DMS 273 treated with DMSO at 0.1 percent for 48 hours (cell line): ENCODE measurements at places on chromosomes 4 and X.

DNA sequence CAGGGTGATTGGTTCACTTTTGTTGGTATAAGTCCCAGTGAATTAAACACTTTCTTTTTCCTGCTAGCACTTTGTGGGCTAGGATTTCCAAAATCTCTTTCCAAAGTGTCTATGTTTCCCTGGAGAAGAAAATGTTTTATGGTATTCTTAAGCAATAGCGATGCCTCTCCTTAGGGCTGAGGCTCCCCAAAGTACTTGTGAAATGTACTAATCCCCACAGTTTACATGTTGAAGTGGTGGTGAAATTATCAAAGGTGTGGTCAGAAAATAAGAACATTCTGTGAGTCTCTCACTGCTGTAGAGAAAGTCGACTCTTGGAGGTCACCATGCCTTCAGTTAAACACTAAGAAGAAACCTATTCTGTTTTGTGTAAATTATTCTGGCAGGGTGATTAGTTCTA, 51.5 kb upstream of the AMELX start:
- no peak for DNase-seq

DNA sequence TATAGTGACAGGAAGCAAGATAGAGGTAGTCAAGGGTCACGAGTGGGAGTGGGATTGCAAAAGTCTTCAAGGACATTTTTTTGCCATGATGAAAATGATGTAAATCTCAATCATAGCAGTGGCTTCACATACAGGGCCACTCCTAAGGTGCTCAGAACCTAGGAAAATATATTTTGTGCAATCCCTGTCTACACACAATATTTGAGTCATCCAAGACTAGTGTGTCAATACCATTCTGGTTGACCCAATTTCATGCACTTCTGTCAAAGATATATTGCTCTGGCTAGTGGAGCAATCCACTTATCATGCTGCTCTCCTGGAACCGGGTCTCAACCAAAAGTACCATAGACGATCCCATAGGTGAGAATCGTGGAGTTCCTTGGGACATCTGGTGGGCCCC, 24.2 kb upstream of the XPNPEP2 start:
- no peak for DNase-seq

GRCh38 chrX:66634272-66634671, 4.6 kb downstream of the EDA2R start:
- DNase-seq, result no peak

GRCh38 chr4:3315566-3315965, 22.7 kb downstream of the RGS12 start:
- DNase-seq, result no peak

GRCh38 chrX:124362072-124362471, 15.7 kb downstream of the SH2D1A start:
- no peak for DNase-seq

GRCh38 chr4:39043861-39044363, 11.7 kb upstream of the TMEM156 start:
- no peak for DNase-seq

GRCh38 chrX:292900-293897, 12.0 kb downstream of the PLCXD1 start:
- DNase-seq, result no peak

GRCh38 chrX:8980756-8981155, 53.2 kb downstream of the FAM9B start:
- no peak for DNase-seq

GRCh38 chr4:7299010-7299907, 106.9 kb downstream of the SORCS2 start:
- no peak for DNase-seq

GRCh38 chr4:174794543-174795094, 34.4 kb downstream of the GLRA3 start:
- no peak for DNase-seq

DNA sequence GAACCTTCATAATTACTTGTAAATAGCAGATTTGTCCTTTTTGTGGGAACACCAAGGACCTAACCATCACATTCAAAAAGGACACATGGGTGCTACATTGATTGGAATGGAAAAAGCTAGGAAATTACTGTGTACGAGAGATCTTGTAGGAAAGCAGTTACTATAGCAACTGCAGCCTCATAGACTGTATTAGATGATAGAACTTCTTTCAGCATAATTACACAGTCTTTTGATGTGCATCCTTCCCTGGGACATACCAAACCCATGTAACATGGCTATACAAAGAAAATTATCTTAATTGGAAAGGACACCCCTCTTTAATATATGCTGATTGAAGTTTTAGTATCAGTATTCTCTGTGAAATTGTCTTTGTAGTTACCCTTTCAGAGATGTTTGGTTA, 130.7 kb upstream of the CTSO start:
- DNase-seq, result no peak

DNA sequence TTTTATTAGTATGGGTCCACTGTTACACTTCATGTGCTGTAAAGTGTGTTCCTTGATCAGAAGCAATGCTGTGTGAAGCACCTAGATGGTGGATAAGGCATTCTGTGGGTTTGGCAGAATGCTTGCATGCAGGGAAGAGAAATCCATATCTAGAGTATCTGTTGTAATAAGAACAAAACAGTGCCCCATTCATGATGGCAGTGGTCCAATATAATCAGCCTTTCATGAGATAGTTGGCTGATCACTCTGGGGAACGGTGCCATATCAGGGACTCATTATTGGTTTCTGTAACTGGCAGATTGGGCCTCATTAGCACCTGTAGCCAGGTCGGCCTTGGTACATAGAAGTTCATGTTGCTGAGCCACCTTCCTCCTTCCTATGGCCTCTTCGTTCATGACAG, 28.7 kb downstream of the STIM2 start:
- DNase-seq, result no peak

DNA sequence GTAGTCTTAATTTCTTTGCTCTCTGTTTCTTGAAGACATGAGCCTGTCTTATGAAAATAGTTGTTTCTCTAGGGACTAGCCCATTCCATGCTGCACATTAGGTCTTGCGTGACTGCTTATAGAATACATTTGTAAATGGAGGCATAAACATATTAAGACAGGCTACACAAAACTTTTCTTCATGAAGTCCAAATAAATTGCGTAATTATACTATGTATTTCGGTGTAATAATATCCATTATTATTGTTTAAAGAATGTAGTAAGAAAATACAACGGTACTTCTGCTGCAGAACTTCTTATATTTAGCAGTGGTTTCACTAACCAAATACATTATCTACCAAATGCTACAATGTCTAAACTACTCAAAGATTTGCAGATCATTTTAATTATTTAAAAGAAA, 8.5 kb upstream of the NAA11 start:
- no peak for DNase-seq

- DNase-seq, result no peak
These were observed 651.4 kb downstream of the GABRG1 start for GRCh38 chr4:45472490-45472889.

DNA sequence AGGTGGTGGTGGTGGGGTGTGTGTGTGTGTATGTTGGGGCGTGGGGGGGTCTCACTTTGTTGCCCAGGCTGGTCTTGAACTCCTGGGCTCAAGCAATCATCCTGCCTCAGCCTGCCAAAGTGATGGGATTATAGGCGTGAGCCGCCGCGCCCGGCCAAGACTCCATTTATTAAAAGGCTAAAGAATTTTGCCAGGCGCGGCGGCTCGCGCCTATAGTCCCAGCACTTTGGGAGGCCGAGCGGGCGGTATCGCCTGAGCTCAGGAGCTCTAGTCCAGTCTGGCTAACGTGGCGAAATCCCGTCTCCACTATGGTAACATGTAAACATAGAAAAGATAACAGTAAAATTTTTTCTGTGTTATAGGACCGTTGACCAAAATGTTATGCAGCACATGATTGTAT, 3.7 kb upstream of the UBA1 start:
- no peak for DNase-seq

DNA sequence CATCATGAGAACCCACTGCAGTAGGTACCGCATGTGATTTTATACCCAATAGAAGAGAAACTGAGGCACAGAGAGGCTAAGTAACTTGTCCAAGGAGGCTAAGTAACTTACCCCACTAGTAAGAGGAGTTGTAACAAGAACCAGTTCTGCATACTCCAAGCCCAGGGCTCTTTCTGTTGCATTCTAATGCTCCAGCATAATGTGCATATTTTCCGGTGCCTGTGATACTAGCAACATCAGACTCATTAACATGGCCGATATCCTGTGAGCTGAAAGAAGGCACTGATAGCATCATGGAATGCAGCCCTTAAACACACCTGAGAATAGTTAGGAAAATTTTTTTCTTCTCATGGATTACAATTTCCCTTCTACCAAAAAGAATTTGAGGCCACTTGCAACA, 39.7 kb upstream of the KLF3 start:
- DNase-seq, result no peak

DNA sequence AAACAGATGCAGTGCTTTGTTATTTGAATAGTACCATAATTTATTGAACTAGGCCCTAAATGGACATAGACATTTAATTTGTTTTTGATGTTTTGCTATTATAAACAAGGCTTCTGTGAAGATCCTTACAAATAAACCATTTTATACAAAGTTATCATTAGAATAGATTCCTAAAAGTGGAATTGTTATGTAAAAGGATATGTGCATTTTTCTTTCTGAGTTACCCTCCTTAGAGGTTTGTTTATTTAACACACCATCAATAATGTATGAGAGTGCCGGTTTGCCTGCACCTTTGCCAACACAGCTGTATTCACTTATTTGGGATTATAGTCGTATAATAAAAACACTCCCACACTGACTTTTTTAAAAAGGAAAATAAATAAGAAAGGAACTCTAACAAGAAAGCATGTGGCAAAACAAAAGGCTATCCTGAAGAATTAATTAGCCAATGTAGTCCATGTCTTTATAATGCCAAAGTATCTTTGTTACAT, 84.8 kb downstream of the PAK3 start:
- no peak for DNase-seq

- no peak for DNase-seq
These were observed 818.7 kb downstream of the PCDH7 start for GRCh38 chr4:31538877-31539276.

GRCh38 chr4:20724915-20725314, 24.7 kb downstream of the PACRGL start:
- no peak for DNase-seq

- DNase-seq, result no peak
These were observed 67.0 kb downstream of the NHS start for GRCh38 chrX:17441965-17442364.

DNA sequence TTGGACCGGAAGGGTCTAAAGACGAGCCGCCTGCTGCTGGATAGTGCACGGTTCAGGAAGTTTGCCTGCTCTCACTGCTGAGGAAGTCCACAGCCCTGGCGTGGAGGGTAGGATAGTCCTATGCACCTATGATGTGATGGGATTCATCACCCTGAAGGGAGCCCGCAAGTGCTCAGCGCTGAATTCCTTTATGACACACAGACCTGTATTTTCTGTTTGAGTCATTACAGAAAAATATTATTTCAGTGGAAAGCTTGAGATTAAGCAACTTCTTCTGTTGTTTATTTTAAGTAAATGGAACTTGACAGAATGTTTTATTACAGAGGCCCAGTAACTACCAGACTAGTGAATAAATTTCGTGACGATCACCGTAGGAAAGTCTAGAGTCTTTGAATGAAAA, 123.2 kb downstream of the TRIML1 start:
- no peak for DNase-seq

GRCh38 chr4:48683784-48684666, 96.1 kb downstream of the FRYL start:
- DNase-seq, result no peak

DNA sequence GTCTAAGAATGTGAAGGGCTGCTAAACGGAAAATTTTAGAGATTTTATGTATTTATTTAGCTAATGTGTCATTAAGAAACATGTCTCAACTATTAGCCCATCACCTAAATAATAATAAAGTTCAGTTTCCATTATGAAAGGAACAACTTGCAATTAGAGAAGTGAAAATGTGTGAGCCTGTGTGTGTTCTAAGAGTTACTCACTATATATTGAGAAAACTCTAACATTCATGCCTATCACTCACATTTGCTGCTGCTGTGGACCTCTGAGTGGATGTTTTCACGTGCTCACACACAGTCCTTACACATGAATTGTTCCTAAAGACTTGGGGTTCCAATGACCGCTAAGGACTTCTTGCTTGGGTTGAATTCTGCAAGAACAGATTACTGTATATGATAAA, 364.0 kb downstream of the TMA16 start:
- no peak for DNase-seq

- no peak for DNase-seq
These were observed 6.7 kb upstream of the MSX1 start for GRCh38 chr4:4852591-4853362.

DNA sequence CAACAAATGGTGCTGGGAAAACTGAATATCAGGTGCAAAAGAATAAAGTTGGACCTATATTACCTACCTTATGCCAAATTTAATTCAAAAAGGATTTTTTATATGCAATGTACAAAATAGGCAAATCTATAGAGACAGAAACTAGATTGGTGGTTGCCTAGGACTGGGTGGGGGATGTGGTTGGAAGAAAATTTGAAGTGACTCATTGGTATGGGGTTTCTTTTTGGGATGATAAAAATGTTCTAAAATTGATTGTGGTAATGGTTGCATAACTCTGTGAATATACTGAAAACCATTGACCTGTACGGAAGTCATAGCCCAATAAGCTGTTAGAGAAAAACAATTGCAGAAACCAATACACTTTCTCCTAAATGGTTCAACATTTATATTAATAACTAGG, 72.1 kb downstream of the COL4A5 start:
- DNase-seq, result no peak

DNA sequence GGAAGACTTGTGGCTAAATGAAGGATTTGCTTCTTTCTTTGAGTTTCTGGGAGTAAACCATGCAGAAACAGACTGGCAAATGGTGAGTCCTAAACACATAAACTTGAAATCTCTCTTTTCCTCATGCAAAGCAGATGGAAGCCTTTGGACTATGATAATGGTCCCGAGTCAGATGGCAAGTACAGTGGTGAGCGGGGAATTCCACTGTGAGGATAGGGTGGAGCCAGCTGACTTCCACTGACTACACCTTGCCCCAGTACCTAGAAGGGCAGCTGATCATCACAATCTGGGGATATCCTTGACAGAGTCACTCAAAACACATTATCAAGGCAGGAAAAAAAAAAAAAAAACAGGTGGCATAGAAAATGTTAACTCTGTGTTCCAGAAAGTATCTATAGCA, 34.3 kb downstream of the ENPEP start:
- DNase-seq, result no peak

GRCh38 chrX:111040377-111041017, 55.5 kb upstream of the PAK3 start:
- no peak for DNase-seq

DNA sequence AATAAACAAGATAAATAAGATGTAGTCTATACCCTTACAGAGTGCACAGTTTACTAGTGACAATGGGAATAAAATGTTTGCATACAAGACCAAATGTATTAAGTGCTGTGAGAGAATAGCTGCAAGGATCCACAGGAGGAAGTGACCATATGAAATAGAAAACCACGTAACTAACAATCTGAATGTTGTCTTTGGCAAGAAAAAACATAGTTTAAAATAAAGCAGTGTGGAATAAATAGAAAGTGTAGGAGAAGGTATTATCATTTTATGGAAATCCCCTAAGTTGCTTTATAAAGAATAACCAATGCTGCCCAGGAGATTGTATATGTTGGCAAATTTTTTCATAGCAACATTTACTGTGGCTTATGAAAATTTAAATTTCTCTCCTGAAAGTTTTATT, 116.1 kb downstream of the PCDH7 start:
- DNase-seq, result no peak
